Stromal cell of bone marrow (primary cell): ENCODE measurements at places on chromosomes 12 and 14.
A peak's percentile ranks its signal among the peaks of the same experiment; 100 is the strongest.

DNA sequence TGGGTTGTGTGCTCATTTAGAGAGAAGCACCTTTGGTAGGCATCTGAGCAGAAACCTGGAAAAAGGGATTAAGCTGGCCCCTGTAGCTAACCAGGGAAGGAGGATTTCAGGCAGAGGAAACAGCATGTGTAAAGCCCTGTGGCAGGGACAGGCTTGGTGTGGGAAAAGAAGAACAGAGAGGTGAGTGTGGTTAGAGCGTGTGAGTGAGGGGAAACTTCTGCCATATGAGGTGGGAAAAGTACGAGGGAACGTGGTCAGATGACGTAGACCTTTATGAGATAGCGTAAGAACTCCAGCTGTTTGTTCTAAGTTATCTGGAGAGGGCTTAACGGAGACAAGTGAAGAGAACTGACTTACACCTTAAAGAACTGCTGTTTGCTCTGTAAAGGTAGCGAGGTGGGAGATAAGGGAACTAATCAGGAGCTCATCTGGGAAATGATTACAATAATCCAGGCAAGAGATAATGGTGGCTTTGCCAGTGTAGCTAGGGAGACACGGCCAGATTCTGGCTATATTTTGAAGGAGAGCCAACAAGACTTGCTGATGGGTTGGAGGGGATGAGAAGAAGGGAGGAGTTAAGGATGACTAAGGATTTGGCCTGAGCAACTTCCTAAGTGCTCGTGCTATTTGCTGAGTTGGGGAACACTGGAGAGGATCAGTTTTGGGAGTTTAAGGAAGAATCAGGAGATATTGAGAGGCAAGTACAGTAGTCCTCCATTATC, 234.0 kb downstream of the ETNK1 start:
- peak; percentile 63 for DNase-seq

GRCh38 chr12:1517734-1518525, 76.5 kb downstream of the FBXL14 start:
- DNase-seq = no peak

- no peak for DNase-seq
These were observed 491.4 kb downstream of the APAF1 start for GRCh38 chr12:99136516-99136915.

GRCh38 chr12:10690906-10691305, 17.1 kb upstream of the STYK1 start:
- DNase-seq = no peak

- peak; percentile 57 for DNase-seq
These were observed 21.8 kb downstream of the MDM1 start for GRCh38 chr12:68310370-68310769.

GRCh38 chr12:51371295-51371953, 19.8 kb downstream of the GALNT6 start:
- DNase-seq = peak; percentile 96

DNA sequence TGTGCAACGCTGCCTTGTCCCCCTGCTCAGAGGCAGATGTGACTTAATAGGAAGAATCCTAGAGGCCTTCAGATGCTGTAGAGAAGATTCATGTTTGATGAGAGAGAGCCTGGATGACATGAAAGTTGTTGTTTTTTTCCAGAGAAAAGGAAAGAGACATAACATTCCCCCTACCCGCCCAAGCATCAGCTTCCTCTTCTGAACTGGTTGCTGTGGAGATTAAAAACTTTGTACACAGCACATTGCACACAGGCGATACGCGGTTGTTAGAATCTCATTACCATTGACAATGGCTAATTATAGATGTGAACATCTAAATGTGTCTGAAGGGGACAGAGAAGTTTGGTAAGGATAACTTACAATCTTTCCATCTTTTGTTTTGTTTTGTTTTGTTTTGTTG, 13.6 kb upstream of the ETFBKMT start:
- DNase-seq = no peak

GRCh38 chr12:106071686-106072085, 67.1 kb downstream of the NUAK1 start:
- no peak for DNase-seq

DNA sequence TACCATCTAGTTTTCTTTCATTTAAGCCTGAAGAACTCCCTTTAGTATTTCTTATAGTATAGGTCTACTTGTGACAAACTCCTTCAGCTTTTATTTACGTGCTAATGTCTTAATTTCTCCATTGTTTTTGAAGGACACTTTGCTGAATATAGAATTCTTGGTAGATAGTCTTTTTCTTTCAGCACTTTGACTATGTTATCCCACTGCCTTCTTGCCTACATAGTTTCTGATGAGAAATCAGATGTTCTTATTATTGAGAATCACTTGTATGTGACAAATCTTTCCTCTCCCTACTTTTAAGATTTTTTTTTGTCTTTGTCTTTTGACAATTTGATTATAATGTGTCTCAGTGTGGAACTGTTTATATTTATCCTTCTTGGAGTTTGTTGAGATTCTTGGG, 5.1 kb upstream of the MIS18BP1 start:
- no peak for DNase-seq

GRCh38 chr14:68458840-68459469, 333.9 kb downstream of the ZFP36L1 start:
- DNase-seq = peak; percentile 55

DNA sequence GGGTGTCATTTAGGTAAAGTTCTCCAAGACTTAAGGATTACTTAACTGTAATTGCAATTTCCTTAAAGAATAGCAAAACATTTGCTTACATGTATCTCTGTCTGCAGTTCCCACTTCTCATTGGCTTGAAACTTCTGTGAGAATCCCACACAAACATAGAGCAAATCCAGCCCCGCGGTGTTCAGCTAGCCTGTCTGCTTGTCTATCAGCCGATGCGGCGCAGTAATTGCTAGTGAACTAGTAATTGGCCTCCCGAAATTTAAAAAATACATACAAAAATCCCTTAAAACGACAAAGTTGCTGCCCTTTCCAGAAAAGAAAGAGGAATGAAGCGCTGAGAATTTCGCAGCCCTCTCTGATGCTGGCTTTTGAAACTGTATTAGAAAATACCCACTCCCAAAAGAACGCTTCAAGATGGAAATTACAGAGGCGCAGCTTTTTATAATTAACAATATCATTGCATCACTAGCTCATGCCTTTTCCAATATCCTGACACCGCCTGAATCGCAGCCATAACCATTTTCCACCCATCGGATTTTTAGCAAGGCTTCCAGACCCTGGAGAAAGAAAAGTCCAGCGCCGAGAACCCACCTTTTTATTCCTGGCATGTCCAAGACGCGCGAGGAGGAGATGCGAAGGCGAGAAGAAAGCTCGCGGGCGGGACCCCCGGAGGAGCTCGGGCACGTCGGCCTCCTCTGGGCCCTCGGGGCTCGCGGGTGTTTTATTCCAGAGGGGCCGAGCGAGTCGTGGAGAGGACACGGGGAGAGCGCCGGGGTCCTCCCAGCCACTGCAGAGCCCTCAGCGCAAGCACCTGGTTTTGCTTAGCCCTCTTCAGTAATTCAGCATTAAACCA, 646 bp downstream of the FBLN5 start:
- DNase-seq = no peak

DNA sequence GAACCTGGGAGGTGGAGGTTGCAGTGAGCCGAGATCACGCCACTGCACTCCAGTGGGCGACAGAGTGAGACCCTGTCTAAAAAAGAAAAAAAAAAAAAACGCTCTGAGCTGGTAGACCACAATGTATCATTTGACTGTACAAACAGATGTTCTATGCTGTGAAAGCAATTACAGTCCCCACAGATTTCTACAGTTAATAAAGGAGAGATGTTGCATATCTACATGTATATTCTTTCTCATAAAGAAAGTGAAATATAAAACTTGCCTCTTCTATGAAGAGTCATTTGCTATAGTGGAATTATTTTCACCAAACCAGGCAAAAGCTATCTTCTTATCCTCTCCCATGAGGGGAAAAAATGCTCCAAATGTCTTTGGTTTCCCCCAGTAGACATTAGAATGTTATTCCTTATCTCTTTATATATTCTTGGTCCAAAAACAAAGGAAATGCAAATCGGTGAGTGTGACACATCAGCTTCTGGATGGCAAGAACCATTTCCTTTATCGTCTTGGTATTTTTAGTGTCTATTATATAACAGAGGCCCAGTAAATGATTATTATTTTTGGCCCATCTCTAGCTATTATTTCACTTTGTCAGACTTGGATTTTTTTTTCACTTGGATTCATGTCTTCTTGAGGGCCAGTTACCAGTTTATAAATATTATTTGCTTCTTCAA, 230.4 kb downstream of the SSPN start:
- DNase-seq = peak; percentile 13

GRCh38 chr12:56062996-56063395, 17.0 kb upstream of the ERBB3 start:
- no peak for DNase-seq

DNA sequence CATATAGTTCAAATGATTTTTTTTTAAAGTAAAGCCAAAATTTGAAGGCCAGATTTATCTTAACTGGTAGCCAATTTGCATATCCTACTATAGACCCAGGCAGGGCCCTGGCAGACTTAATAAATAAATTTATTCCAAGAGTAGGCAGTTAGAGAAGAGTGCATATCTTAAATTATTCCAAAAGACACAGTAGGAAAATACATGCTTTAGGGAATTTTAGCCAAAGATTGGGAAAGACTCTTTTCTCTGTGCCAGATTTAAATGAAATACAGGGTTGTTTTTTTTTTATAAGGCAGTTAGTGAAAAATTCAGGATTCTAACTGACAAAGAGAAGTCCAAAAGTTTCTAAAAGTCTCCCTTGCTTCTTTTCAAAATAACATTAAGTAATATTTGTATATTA, 65.5 kb downstream of the ST8SIA1 start:
- no peak for DNase-seq

DNA sequence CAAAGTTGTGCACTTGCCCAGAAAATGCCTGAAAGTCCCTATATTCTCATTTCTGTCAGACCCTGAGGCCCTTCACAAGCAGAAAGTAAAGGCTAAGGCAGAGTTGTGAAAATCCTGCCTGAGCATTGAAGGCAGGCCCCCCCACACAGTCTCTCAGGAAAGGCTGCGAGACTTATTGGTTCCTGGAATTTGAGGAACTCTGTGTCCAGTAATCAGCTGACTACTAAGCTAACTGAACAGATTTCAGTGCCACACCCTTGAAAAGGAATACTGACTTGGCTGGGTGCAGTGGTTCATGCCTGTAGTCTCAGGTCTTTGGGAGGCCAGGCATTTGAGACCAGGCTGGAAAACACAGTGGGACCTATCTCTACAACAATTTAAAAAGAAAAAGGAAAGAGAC, 21.1 kb upstream of the PPP2R5E start:
- DNase-seq = peak; percentile 23

DNA sequence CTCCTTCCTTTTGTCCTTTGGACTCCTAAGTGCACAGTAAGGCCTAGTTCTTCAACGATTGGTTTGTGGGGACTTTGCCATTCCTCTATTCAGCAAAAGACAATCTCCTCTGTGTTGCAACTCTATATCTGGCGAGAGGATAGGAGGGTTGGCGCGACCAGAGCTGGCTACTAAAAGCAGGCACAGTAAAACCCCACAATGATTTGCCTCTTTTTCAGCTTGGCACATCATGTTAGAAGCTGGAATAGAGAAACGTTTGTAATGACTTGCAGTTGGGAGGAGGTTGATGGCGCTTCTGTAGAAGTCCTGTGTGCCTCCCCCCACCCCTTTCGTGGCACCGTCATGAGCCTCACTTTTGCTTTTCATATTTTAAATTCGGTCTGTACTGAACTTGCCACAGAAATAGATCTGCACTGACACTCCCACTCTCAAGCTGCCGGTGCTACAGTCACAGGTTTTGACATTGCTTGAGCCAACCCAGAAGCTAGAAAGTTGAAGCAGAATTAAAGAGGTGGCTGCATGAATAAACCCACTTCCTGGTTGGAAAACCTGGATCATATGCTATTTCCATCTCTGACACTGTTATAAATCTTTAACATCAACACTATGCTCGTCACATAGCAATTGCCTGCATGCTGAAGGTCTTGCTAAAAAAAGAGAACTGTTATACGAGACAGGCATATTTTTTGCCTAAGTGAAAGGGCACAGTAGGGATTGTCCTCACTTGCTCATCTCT, 315.3 kb upstream of the PRICKLE1 start:
- DNase-seq = no peak

GRCh38 chr12:18861287-18861858, 123.5 kb downstream of the CAPZA3 start:
- peak; percentile 8 for DNase-seq

DNA sequence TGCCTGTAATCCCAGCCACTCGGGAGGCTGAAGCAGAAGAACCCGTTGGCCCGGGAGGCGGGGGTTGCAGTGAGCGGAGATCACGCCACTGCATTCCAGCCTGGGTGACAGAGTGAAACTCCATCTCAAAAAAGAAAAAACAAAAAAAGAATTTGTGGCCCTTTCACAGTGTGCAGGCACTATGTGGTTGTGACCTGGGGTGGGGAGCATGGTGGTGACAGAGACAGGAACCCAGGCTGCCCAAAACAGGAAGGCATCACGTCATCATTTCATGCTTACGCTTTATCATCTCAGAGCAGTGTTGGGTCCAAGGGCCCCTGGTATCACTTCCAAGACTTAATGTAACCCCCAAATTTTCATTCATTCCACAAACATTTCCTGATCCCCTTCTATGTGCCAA, 175.7 kb upstream of the GSC start:
- DNase-seq = no peak

DNA sequence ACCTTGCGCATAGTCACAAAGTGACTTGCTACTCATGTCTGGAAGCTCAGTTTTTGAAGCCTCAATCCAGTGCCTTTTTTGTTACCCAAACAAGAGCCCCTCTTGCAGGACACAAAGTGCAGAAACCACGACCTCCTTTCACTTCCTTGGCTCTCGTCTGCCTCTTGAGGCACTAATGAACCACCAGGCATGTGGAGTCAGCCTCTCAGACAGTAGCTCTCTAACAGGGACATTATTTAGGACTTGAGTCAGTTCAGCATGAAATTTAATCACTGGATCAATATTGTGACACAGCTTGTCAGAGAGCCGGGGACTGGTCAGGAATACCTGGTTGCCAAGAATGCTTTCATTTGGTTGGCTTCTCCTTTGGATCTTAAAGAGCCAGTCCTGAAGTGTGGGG, 46.7 kb downstream of the HSPB8 start:
- no peak for DNase-seq

DNA sequence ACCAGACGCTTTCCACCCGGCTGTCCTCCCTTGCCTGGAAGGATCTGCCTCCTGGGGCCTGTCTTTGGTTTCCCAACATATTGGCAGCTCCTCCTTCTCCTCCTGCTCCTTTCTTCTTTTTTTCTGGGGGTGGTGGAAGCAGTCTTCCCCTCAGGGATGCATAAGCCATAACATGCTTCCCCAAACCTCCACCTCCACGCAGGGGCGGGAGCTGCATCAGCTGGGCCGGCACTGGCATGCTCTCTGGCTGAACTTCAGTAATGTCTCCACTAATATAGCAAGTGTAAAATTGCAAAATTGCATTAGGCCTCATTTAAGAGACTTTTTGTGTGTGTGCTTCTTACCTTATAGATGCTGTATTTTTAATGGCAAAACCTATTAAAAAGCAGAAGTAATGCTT, 58.6 kb downstream of the GLT1D1 start:
- no peak for DNase-seq

GRCh38 chr12:106249411-106250135, 1.8 kb upstream of the CKAP4 start:
- no peak for DNase-seq
